Activated CD4-positive, alpha-beta T cell treated with anti-CD3 and anti-CD28 coated beads, Interleukin-2, Interleukin-4, amounts not matched to agents 100 ng/mL and 50 ng/mL, durations not matched to agents 16 hours and 8 hours (primary cell): ENCODE measurements at places on chromosomes 11 and 22.

- no peak for DNase-seq
Observed at GRCh38 chr11:76047231-76047630, 159.1 kb downstream of the WNT11 start.

DNA sequence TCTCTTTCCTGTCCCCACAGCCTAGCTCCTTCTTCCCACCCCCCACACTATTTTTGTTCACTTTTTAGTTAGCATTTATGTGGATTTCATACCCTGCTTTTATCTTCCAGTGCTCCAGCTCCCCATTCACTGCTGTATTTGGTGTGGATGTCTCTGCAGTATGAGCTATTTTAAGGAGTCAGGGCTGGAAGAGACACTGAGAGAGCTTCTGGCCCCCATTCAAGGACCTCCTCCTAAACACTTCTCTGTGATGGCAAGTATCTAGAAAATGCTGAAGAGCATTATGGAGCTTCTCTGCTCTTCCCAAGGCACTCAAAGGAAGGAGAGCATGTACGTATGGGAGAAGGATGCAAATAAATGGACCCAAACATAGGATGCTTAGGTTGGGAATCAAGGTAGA, 79.5 kb downstream of the RAB30 start:
- no peak for DNase-seq

DNA sequence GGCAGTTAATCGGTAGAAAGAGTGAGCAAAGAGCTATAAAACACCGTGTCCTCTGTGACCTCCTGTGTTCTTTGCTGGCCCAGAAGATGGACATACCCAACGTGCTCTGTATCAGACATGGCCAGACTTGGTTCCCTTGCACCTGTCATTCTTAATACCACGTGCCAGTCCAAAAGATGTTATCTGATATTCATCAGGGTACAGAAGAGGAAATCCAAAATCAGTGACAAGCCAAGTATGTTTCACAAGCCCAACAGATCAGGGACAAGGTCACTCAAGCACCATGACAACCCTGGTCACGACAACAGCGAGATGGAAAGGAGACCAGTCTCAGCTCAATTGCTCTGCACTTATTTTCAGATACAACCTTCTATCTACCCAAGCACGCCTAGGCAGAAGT, 3.4 kb downstream of the LRP4 start:
- no peak for DNase-seq

- no peak for DNase-seq
Observed at GRCh38 chr11:70070706-70071105, 7.4 kb upstream of the ANO1 start.
